ENCODE measurements at places on chromosomes 5 and 9. TPM values are rescaled to one million over a fixed set of nuclear protein-coding genes. Genes with fewer than 3 reads are reported as not detected.

Gene PDGFRB
- 0.13 TPM for total RNA-seq

Gene KCNN2
- total RNA-seq = not detected

Gene ZNG1A
- 26.4 TPM for total RNA-seq

Gene SLC25A46
- 29.1 TPM for total RNA-seq

Gene CORO2A
- total RNA-seq = 1.2 TPM

Gene NR6A1
- total RNA-seq = 2.1 TPM

Gene STK10
- total RNA-seq = 23.2 TPM

Gene TCERG1
- total RNA-seq = 50.1 TPM

Gene CBY3
- total RNA-seq = not detected

Gene EPB41L4A
- 1.7 TPM for total RNA-seq
